ENCODE measurements at places on chromosomes 16 and 17.

DNA sequence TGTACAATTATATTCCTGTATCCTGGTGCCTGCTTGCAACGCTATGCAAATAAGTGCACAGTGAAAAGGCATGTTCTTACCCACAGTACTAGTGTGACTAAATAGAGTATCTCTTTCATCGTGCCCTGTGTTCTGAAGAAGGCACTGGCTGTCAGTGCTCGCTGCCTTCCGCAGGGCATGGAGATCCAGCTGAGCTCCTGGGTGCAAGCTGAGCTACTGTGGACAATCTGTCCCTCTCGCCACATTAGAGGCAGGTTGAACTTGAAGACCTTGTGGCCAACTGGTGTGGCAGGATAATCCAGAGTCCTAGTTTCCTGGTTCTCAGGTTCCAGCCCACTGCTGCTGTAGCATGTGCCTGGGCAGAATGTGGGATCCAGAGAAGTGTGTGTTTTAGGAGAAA, 1.9 kb upstream of the ST6GALNAC1 start:
- DNase-seq = no peak
- H3K36me3 ChIP-seq = peaks cover 3% of the 10 kb centered on the region
- peaks cover 36% of the 10 kb centered on the region for H3K4me1 ChIP-seq
- H3K4me3 ChIP-seq = no peak overlapping the region

- H3K4me3 ChIP-seq = no peak overlapping the region
- no peak overlapping the region for H3K27ac ChIP-seq
- H3K4me1 ChIP-seq = peaks cover 48% of the 10 kb centered on the region
- no peaks in the 10 kb centered on the region for H3K27me3 ChIP-seq
Measured at GRCh38 chr17:77184474-77184873, 43.7 kb downstream of the SEC14L1 start.

- no peaks in the 10 kb centered on the region for H3K27me3 ChIP-seq
- H3K36me3 ChIP-seq = no peaks in the 10 kb centered on the region
- H3K27ac ChIP-seq = no peak overlapping the region
Measured at GRCh38 chr16:8474587-8474986, 115.7 kb downstream of the TMEM114 start.

- H3K4me3 ChIP-seq = no peak overlapping the region
- H3K27ac ChIP-seq = no peak overlapping the region
- no peaks in the 10 kb centered on the region for H3K4me1 ChIP-seq
- DNase-seq = no peak
- no peaks in the 10 kb centered on the region for H3K36me3 ChIP-seq
Measured at GRCh38 chr16:86142801-86143236, 243.9 kb downstream of the IRF8 start.

- peaks cover 51% of the 10 kb centered on the region for H3K4me1 ChIP-seq
- H3K27ac ChIP-seq = peak overlapping the region; percentile 52
- H3K27me3 ChIP-seq = no peaks in the 10 kb centered on the region
- peaks cover 4% of the 10 kb centered on the region for H3K36me3 ChIP-seq
- H3K4me3 ChIP-seq = no peak overlapping the region
- no peak for DNase-seq
Measured at GRCh38 chr16:24754543-24754942, 25.1 kb downstream of the TNRC6A start.

- H3K4me1 ChIP-seq = peaks cover 59% of the 10 kb centered on the region
- no peaks in the 10 kb centered on the region for H3K36me3 ChIP-seq
- peak overlapping the region; percentile 85 for H3K27ac ChIP-seq
- DNase-seq = no peak
- H3K27me3 ChIP-seq = no peaks in the 10 kb centered on the region
- H3K4me3 ChIP-seq = peak overlapping the region; percentile 3
Measured at GRCh38 chr17:48453447-48453846, 23.4 kb upstream of the SKAP1 start.

- no peaks in the 10 kb centered on the region for H3K36me3 ChIP-seq
- peaks cover 17% of the 10 kb centered on the region for H3K27me3 ChIP-seq
- peaks cover 20% of the 10 kb centered on the region for H3K4me1 ChIP-seq
Measured at GRCh38 chr17:48575066-48575582, 3.0 kb downstream of the HOXB4 start.

DNA sequence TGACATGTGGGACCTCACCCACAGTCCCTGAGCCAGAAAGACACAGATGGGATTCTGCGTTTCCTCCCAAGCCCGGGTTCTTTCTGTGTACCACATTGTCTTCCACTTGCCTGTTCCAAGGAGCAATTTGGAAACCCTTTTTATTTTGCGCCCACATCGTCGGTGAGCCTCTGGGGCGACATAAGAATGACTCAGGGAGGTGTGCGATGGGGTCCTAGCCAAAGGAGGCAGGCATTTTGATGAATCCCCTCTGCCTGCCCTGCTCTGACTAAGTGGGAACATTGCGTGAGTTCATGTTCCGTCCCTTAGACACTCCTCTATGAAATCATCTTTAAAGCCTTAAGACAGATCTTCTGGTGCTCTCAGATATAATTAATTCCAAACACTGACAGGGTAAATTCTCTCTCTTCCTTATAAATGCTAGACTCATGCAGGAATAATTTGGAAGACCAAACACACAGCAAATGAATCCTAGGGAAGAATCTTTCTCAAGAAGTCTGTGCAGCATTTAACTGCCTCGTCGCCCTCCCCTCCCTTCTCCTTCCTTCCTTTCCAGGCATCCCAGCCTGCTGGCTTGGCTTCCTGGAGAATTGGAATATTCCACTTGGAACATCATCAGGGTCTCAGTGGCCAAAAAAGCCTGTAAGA, 52.7 kb upstream of the FOXF1 start:
- H3K36me3 ChIP-seq = no peaks in the 10 kb centered on the region
- no peak overlapping the region for H3K27ac ChIP-seq
- peaks cover 16% of the 10 kb centered on the region for H3K27me3 ChIP-seq
- no peak overlapping the region for H3K4me3 ChIP-seq
- no peak for DNase-seq
- H3K4me1 ChIP-seq = no peaks in the 10 kb centered on the region

DNA sequence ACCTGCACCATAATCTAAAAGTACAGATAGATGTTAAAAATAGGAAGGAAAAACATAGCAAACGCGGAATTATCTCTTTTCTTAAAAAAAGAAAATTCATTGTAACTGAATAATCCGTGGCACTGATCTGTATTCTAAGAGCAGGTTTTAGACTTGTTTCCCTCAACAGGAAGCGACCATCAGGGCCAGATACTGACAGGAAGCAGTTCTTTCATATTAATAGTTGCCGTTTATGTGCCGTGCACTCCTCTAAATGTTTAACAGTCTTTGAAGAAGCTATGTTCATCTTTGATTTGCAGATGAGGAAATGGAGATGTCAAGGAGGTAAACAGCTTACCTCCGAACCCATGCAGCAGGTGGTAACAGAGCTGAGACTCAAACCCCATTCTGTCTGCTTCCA, 23.6 kb downstream of the DYNLRB2 start:
- H3K27me3 ChIP-seq = peaks cover 3% of the 10 kb centered on the region
- H3K27ac ChIP-seq = no peak overlapping the region
- no peaks in the 10 kb centered on the region for H3K36me3 ChIP-seq
- DNase-seq = no peak

DNA sequence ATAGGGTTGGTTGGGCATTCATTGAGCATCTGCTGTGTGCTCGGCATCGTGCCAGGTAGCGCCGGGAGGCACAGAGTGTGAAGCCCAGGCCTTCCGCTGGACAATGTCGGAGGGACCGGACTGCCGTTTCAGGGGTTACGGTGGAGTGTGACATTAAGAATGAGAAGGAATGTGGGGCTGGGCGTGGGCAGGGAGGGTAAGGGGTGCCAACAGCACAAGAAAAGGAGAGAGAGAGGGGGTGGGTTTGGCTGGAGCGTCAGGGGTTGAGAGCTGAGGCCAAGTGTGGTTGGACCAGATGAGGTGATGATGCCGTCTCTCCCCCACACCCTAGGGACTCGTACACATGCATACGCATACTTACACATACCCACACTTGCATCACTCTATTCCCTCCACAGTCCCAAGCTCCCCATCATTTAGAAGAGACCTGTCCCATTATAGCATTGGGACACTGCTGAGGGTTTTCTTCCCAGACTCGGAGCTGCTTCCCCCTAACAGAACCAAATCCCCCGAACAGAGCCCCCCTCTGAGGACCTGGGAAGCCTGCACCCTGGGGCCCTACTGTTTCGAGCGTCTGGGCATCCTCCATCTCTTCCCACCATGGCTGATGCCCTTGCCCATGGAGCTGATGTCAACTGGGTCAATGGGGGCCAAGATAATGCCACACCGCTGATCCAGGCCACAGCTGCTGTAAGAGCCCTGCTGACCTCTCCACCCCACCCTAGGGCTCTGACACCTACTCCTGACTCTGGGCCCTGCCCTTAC, 3.3 kb upstream of the KCTD11 start:
- no peak overlapping the region for H3K27ac ChIP-seq
- DNase-seq = no peak
- no peaks in the 10 kb centered on the region for H3K27me3 ChIP-seq

- no peak overlapping the region for H3K4me3 ChIP-seq
- no peak overlapping the region for H3K27ac ChIP-seq
- DNase-seq = no peak
- H3K27me3 ChIP-seq = no peaks in the 10 kb centered on the region
- H3K36me3 ChIP-seq = peaks cover 17% of the 10 kb centered on the region
- H3K4me1 ChIP-seq = peaks cover 19% of the 10 kb centered on the region
Measured at GRCh38 chr17:57372156-57372555, 115.8 kb downstream of the MSI2 start.

Data from activated CD4-positive, alpha-beta memory T cell treated with anti-CD3 and anti-CD28 coated beads for 36 hours (primary cell).